ENCODE measurements at places on chromosomes 1 and 21.

GRCh38 chr1:116933606-116934515 is 24.1 kb downstream of the PTGFRN start:
- DNase-seq, result no peak

GRCh38 chr1:27548858-27549719 is 54.9 kb downstream of the AHDC1 start:
- DNase-seq, result no peak

DNA sequence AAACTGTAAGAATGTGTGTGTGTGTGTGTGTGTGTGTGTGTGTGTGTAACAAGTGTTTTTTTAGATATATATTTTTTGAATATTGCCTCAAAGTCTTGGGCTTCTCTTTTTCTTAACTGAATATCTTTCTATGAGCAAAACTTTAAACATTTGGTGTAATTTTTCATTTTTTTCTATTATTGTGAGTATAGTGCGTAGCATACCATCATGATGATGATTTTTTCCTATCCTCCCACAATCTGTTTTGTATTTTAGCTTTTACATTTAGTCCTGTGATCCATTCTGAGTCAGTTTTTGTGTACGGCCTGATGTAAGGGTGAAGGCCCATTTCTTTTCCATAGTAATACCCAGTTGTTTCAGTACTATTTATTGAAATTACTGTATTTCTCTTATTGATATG is 680.6 kb downstream of the TTLL7 start:
- DNase-seq, result no peak

GRCh38 chr1:3321559-3322449 is 132.7 kb upstream of the ARHGEF16 start:
- no peak for DNase-seq

- DNase-seq, result no peak
Observed at GRCh38 chr1:236273358-236273757, 8.4 kb downstream of the ERO1B start.

DNA sequence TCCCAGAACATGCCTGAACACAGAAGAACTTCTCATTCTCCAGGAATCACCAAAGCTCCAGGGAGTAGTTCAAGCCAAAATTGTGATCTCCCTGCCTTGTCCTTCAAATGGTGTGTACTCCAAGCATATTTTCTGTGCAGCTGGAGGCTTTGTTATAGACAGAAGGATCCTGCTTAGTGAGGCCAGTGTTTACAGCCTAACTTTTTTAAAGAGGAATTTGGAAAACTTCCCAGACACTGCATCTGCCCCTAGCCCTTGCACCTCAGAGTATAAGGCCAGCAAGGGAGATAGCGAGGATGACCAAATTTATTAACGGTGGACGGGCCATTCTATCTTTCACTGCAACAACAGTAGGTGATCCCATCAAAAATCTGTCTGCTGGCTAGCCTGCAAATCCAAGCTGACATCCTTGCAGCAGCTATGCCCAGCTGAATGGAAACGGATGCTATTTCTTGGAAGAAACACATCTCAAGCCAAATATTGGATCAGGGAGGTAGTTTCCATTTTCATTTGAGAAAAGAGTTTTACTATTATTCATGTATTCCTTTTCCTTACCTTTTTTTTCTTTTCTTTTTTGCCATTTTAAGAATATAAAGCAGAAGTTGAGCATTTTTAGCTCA is 249.8 kb downstream of the USH2A start:
- DNase-seq, result no peak

DNA sequence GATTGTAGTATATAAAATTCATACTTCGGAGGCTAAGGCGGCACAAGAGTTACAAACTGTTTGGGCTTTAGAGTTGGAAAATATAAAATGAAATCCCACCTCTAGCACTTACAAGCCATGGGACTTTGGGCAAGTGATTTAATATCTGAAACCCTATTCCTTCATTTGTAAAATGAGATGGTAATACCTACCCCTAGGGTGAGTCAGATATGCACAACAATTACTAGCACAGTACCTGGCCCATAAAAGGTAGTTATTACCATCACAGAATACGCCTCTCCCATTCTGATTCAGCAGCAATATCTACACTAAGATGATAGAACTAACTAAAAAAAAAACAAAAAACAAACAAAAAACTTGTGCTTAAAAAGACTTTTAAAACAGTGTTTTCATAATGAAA is 3.5 kb downstream of the KLHL12 start:
- no peak for DNase-seq

- DNase-seq, result no peak
Observed at GRCh38 chr1:28323720-28324119, 5.1 kb upstream of the MED18 start.

- DNase-seq, result no peak
Observed at GRCh38 chr1:3772715-3773571, at the start of gene SMIM1. Gene SMIM1, plus strand, starts transcription at chr1:3772749. Its CDS starts 2,625 bp downstream, at chr1:3775374.

DNA sequence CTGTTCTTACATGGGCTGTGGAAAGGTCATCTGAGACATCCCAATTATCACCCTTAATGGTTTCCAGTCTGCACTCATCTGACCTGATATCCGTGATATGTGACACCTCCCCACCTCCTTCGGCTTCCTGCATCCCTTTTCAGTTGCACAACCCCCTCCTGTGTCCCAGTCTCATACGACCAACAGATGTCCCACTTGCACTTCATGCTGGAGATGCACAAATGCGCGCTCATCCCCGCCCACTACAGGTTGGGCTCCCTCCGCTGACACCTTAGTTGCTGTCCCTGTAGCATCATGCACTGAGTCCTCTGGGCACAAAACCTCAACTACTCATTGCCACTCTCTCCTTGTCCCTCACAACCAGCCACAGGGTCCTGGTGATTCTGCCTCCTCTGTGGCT is 94.4 kb downstream of the MIS18A start:
- no peak for DNase-seq

- DNase-seq, result peak; percentile 46
Observed at GRCh38 chr1:246151796-246152434, 355.2 kb downstream of the SMYD3 start.

GRCh38 chr1:195591917-195592672 is 1016.1 kb downstream of the KCNT2 start:
- DNase-seq, result no peak

GRCh38 chr1:222195857-222196256 is 352.0 kb downstream of the HHIPL2 start:
- DNase-seq, result no peak

DNA sequence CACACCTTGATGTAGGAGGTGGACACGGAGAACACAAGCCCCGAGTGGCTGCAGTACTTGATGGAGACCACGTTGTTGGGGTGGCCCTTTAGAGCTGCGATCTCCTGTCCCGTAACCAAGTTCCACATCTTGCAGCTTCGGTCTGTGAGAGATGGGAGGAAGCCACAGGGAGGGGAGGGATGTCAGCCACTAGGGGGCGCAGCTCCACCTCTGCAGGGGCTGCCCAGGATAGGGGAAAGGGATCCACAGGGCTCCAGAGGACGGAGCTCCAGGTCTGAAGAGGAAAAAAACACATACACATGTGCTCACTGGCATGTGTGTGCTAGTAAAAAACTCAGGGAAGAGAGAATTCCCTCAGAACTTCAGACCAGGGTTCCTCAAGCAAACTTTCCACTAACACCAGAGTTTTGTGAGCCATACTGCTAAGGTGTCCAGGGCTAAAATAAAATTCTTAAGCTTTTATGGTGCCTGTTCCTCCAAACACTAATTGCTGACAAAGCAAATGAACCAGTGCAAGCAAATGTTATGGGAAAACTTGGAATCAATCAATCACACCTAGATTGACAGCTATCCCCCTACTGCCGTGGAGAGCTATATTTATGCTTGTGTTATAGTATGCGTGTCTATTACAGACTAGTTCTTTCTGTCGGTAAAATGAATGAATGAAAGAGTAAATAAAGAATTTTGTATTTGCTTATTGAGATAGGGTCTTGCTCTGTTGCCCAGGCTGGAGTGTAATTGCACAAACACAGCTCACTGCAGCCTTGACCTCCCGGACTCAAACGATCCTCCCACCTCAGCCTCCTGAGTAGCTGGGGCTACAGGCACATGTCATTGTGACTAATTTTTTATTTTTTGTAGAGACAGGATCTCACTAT is 43.7 kb downstream of the KIF21B start:
- peak; percentile 49 for DNase-seq

DNA sequence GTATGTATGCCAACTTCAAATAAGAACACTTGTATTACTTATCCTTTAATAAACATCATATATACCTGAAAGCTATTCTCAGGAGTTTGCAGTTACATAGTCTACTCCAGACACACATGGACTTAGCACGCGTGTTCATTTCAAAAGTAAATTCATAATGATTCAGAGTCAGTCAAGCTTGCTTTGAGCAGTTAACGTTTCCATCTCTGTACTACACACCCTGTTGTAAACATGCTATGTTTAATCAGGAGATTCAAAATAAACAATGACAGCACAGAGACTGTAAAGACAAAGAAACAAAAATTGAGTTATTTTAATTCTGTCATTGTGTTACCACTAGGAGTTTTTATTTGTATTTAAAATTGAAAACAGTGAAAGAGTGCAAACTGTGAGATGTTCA is 119.6 kb downstream of the NRIP1 start:
- no peak for DNase-seq

GRCh38 chr21:20943561-20943997 is 54.6 kb upstream of the NCAM2 start:
- DNase-seq, result no peak

- peak; percentile 29 for DNase-seq
Observed at GRCh38 chr1:186454981-186455380, 5.9 kb downstream of the PDC start.

DNA sequence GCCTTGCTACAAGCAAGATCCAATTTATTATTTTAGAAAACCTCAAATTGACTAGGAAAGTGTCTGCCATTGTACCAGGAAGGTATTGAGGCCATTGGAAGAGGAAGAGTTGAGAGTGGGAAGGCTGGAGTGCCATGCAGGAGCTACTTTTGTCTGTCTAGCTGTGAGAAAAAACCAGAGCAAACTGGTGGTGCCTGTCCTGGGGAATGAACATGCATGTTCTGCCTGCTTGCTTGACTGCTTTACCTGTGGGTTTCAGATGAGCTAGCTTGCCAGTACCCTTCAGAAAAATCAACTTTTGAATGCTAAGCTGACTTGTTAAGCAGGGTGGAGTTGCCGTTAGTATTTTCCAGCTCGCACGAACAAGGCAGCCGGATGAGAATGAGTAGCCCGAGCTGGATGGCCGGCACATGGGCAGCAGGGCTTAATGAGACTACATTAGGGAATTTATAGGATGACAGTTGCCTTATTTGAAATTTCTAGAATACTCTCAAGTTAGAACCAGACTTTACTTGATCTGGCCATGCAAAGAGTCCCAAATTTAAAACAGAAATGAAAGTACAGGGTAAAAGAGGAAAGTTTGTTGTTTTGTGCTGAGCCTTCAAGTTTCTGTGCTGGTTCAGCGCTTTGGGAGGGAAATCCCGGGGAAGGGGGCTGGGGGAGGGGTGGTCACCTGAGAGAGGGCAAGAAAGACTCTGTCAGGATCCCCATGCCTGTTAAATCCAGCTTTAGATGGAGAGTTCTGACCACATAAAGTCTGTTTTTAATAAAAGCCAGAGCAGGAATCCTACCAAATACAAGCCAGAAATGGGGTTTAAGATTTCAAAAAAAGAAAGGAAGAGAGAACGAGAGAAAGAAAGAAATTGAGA is 29.6 kb upstream of the C1orf105 start:
- no peak for DNase-seq

DNA sequence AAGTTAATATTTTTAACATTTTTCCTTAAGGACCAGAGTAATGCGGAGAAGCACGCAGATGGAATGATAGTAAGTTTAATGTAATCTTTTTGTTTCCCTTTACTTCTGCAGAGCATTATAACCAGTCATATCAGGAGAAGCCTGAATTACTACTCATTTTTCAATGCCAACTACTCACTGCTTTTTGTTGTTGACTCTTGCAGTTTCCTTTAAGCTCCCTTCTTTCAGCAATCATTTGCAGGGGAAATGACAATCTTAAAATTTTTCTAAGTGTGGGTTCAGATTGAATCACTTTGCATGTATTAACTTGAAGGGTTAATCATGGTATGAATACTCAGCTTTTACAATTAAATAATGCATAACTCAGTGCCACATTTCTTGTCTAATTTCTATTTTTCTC is 122.2 kb downstream of the NRDC start:
- DNase-seq, result no peak

- peak; percentile 78 for DNase-seq
Observed at GRCh38 chr1:229514578-229515275, 6.6 kb upstream of the NUP133 start.

DNA sequence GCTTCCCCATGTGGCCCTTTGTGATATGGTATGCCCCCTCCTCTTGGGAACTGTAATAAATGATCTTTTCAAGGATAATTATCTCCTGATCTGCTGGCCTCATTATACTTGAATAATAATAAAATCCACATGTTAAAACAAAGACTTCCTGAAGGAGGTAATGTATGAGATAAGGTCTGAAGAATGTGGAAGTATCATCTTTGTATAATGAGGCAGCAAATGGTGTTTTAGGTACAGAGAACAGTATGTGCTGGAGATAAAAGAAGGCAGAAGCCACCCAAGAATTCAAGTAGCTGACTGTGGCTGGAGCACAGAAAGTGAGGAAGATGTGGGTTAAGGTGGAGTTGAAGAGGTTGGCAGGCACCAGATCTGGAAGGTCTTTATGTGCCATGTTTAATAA is 12.8 kb upstream of the COG2 start:
- no peak for DNase-seq

- DNase-seq, result no peak
Observed at GRCh38 chr1:162248854-162249535, 127.7 kb downstream of the SPATA46 start.

DNA sequence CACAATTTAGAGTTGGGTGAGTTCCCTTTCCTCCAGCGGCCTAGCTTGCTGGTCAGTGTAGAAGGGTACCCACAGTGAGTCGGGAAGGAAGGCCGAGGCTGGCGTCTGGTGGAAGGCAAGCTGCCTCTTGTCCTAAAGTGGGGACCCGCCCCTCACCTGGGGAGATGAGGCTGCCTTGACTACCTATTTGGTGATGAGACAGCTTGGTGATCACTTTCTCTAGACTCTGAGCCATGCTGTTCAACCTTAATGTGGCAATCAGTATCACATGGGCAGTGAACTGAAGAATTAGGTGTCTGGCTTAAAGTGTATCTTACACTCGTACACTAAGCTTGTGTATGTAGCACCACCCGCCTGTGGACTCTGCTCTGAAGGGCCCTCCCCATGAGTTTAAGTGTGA is 100.7 kb downstream of the COLGALT2 start:
- peak; percentile 12 for DNase-seq

GRCh38 chr1:32746130-32746529 is 43.6 kb upstream of the SYNC start:
- DNase-seq, result no peak

DNA sequence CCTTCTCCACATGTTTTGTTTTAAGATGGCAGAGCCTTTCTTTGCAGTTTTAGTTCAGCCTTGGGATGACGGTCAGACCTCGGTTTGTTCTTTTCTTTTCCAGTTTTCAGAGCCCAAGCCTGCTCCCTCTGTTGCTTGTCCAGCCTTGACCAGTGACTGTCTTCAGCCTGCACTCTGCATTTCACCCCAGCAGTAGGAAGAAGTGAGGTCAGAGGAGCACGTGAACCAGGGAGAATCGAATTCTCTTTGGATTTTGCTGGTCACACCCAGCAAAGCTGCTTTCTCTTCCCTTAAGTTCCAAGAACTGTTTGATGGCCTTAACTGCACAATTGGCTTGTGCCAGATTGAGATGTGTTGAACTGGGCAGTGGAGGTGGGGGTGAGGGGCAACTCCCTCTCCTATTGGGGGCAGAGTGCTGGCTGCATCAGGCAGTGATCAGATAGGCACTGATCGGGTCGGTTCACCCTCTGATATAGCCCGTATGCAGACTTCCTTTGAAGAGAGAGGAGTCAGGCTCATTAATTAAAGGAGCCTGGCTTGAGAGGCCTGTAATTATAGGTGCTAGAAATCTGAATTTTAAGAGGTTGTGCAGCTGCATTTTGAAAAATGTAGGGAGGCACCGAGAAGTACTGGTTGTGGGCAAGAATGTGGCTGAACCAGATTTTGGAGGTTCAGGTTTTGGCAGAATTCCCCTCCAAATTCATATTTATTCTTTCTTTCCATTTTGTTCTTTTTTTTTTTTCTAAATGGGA is 42.4 kb downstream of the PEX14 start:
- DNase-seq, result no peak

All from inflammatory macrophage (primary cell).